Activated naive CD4-positive, alpha-beta T cell treated with Interleukin-2 at 50 U/mL for 16 hours (primary cell): ENCODE measurements at places on chromosomes 11 and 22.

- no peak for DNase-seq
These were observed 9.2 kb downstream of the RHOG start for GRCh38 chr11:3831378-3832239.

GRCh38 chr11:15228331-15228849, 113.7 kb downstream of the INSC start:
- DNase-seq, result no peak

- no peak for DNase-seq
These were observed 45.1 kb downstream of the THAP12 start for GRCh38 chr11:76335842-76336241.

- peak; percentile 61 for DNase-seq
These were observed 6.3 kb downstream of the FXYD2 start for GRCh38 chr11:117818041-117818873.
